ENCODE measurements at places on chromosomes 13 and 19. TPM values are rescaled to one million over a fixed set of nuclear protein-coding genes. Genes with fewer than 3 reads are reported as not detected.

DNA sequence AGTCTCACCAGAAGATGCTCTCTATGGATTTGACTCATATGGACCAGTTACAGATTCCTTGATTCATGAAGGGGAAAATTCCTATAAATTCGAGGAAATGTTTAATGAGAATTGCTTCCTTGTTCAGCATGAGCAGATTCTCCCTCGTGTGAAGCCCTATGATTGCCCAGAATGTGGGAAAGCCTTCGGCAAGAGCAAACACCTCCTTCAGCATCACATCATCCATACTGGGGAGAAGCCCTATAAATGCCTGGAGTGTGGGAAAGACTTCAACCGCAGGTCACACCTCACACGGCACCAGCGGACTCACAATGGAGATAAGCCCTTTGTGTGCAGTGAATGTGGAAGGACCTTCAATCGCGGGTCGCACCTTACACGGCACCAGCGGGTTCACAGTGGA is 10.7 kb downstream of the ZNF460 start:
- H3K4me3 ChIP-seq: no peak overlapping the region
- H3K27me3 ChIP-seq: no peaks in the 10 kb centered on the region
- H3K27ac ChIP-seq: no peak overlapping the region
- H3K36me3 ChIP-seq: peaks cover 27% of the 10 kb centered on the region
- no peaks in the 10 kb centered on the region for H3K4me1 ChIP-seq
- no peak for DNase-seq

NCR1 gene
- total RNA-seq: not detected

DIAPH3 gene
- 2.6 TPM for total RNA-seq

WDR62 gene
- total RNA-seq: 0.24 TPM

SLAIN1 gene
- total RNA-seq: 9.4 TPM

- H3K4me3 ChIP-seq: no peak overlapping the region
- H3K4me1 ChIP-seq: peaks cover 17% of the 10 kb centered on the region
- no peak for DNase-seq
- no peaks in the 10 kb centered on the region for H3K27me3 ChIP-seq
These were observed 12.9 kb downstream of the COL4A2 start for GRCh38 chr13:110319774-110320509.

GRCh38 chr13:107824635-107825034 is 390.7 kb downstream of the LIG4 start:
- no peaks in the 10 kb centered on the region for H3K4me1 ChIP-seq
- no peak overlapping the region for H3K4me3 ChIP-seq
- no peaks in the 10 kb centered on the region for H3K36me3 ChIP-seq
- no peak overlapping the region for H3K27ac ChIP-seq

DNA sequence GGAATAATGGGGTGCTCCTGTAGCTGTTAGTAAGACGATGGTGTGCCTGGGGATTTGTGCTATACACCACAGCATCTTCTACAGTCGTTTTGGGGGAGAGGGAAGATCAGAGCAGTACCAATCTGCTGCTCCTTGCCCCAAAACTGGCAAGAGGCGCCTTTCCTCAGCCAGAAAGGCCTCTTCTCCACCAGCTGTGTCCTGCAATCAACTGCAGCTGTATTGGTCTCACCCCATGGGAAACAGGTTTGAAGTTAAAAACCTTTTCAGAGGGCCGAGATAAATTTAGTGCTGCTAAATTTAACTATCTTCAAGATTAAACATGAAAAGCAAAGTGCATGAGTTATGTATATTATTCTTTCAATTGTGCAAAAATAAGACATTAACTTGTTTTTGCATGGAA is 1.2 kb upstream of the RNASEH2B start:
- no peaks in the 10 kb centered on the region for H3K27me3 ChIP-seq
- no peak for DNase-seq
- peaks cover 6% of the 10 kb centered on the region for H3K4me1 ChIP-seq
- no peak overlapping the region for H3K27ac ChIP-seq
- no peak overlapping the region for H3K4me3 ChIP-seq
- no peaks in the 10 kb centered on the region for H3K36me3 ChIP-seq

DNA sequence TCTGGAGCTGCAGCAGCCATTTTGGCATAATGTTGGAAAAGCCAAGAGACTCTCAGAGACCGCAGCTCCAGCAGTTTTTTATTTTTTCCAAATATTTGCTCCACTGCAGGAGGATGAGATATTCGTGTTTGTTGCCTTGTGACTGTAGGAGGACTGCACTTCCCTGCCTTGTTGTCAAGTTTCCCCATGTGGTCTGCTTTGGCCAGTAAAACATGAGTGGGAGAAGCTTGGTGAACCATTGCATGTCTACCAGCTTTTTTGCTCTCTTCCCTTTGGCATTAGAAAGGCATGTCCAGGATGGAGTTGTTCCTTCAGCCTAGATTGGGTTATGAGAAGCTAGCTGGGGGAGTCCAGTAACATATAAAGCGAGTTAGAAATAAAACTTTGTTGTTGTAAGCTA is 47.7 kb upstream of the ALOX5AP start:
- H3K4me1 ChIP-seq: peaks cover 3% of the 10 kb centered on the region
- no peak overlapping the region for H3K27ac ChIP-seq
- no peak for DNase-seq
- H3K4me3 ChIP-seq: no peak overlapping the region

- H3K4me3 ChIP-seq: no peak overlapping the region
- H3K27ac ChIP-seq: no peak overlapping the region
- H3K4me1 ChIP-seq: no peaks in the 10 kb centered on the region
- no peak for DNase-seq
- H3K27me3 ChIP-seq: no peaks in the 10 kb centered on the region
These were observed 1075.2 kb downstream of the UQCRFS1 start for GRCh38 chr19:28137772-28138171.

- H3K4me1 ChIP-seq: no peaks in the 10 kb centered on the region
- H3K36me3 ChIP-seq: no peaks in the 10 kb centered on the region
- no peak overlapping the region for H3K4me3 ChIP-seq
- H3K27ac ChIP-seq: no peak overlapping the region
- no peaks in the 10 kb centered on the region for H3K27me3 ChIP-seq
- DNase-seq: no peak
These were observed 70.7 kb downstream of the RGCC start for GRCh38 chr13:41528021-41528420.

DNA sequence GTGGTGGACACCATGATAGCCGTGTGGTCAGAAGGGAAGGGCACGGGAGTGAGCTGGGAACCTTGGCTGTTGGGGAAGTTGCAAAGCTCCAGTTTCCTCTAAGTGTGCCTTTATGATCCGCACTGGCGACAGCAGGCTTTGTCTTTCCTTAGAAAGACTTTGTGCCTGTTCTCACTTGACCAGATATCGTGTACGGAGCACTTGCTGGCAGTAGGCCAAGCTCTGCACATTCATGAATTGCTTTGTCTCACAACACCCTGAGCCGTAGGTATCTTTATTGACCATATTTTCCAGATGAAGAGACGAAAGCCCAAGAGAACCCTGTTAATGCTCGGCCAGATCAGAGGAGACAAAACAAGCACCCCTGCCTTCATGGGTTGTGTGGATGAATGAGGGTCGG is 15.1 kb downstream of the CUL4A start:
- DNase-seq: no peak
- no peaks in the 10 kb centered on the region for H3K27me3 ChIP-seq
- H3K4me3 ChIP-seq: no peak overlapping the region

DNA sequence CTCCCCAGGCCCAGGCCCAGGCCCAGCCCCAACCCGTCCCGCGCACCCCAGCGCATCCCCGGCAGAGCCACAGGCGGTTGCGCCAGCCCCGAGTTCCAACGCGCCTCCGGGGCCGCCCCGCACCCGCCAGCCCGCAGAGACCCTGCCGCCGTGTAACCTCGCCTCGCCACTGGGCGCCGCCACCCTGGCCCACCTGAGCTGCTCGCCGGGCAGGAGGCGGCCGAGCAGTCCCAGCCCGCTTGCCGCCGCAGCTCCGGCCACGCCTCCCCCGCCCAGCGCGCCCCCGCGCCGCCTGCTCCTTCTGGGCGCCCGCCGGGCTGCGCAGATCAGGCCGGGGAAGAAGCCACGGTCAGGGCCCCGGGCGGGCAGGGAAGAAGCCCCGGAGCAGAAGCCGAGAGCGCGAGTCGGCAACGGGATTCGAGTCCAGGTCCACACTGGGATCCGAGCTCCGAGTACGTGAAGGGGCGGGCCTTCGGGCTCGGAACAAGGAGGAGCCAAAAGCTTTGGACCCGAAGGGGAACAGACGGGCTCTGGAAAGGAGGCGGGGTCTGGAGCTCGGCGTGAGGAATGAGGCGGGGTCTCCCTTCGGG is at the start of gene MBOAT7:
MBOAT7 (minus strand) TSS at position 436 of the 590 bp plus-strand sequence. CDS start 1,072 bp downstream, outside the sequence.
- H3K4me1 ChIP-seq: peaks cover 6% of the 10 kb centered on the region
- DNase-seq: no peak
- H3K27me3 ChIP-seq: no peaks in the 10 kb centered on the region

GPR12 gene
- not detected for total RNA-seq

IGFL1 gene
- not detected for total RNA-seq
